ENCODE measurements at places on chromosomes 5 and 9. TPM values are rescaled to one million over a fixed set of nuclear protein-coding genes. Genes with fewer than 3 reads are reported as not detected.

GRCh38 chr5:28766565-28767158, 1728.3 kb upstream of the CDH9 start:
- H3K27ac ChIP-seq: no peak overlapping the region
- no peaks in the 10 kb centered on the region for H3K4me1 ChIP-seq
- DNase-seq: no peak

- no peak overlapping the region for H3K27ac ChIP-seq
- no peak overlapping the region for H3K4me3 ChIP-seq
- no peaks in the 10 kb centered on the region for H3K4me1 ChIP-seq
- DNase-seq: no peak
- no peaks in the 10 kb centered on the region for H3K27me3 ChIP-seq
- H3K36me3 ChIP-seq: peaks cover 52% of the 10 kb centered on the region
Observed at GRCh38 chr9:111559000-111559610, 34.1 kb downstream of the ZNF483 start.

DNA sequence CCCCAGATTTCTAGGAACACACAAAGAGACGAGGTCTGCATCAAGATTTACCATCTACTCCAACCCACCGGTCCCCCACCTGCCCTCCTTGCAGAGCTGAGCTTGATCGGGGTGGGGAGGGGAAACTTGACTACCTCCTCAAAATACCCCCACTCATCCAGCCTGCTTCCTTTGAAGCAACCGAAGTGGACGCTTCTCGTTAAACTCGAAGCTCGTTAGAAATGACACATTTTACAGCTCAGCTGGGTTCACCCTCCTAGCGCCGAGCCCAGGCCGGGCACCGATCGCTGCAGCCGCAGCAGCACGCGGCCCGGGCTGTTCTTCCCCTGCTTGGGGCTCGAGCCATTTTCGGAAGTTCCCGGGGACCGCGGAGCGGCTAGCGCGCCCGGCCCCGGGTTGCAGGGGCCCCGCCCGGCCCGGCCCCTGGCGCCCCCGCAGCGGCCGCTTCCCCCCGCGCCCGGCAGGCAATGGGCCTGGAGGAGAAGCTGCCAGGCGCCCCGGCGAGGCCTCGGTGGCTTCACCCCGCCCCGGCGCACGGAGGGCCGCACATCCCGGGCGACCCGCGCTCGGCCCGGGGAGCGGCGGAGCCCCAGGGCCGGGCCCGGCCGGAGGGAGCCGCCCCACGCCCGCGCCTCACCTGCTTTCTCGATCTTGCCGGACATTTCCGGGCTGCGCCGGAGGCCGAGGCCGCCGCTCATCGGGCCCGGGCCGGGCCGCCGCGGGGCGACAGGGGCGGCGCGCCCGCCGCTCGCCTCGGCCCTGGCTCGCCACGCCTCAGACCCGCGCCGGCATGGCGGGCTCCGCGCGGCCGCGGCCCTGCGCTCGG, 530 bp downstream of the RAPGEF1 start:
- H3K36me3 ChIP-seq: peaks cover 7% of the 10 kb centered on the region
- H3K4me3 ChIP-seq: peak overlapping the region; percentile 72
- H3K27ac ChIP-seq: peak overlapping the region; percentile 94
- DNase-seq: peak; percentile 41
- H3K4me1 ChIP-seq: peaks cover 66% of the 10 kb centered on the region
- no peaks in the 10 kb centered on the region for H3K27me3 ChIP-seq

DNA sequence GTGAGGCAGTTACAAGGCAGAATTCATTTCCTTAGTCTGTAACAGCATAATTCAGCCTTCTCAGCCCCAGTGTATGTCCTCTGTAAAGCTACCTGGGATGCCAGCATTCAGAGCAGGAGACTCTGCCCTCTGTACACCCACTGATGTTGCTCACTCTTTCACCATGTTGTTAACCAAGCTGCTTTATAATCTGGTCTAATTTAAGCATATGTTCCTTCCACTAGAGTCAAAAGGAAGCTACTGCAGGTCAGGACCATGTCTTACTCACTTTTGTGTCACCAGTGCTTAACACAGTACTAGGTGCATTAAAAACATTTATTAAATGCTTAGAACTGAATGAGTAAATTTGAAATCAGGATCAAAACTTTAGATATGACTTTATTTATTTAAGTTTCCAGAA, 185.6 kb downstream of the FBXL17 start:
- H3K4me1 ChIP-seq: peaks cover 7% of the 10 kb centered on the region
- H3K27me3 ChIP-seq: no peaks in the 10 kb centered on the region
- H3K4me3 ChIP-seq: no peak overlapping the region
- no peaks in the 10 kb centered on the region for H3K36me3 ChIP-seq
- DNase-seq: no peak

DNA sequence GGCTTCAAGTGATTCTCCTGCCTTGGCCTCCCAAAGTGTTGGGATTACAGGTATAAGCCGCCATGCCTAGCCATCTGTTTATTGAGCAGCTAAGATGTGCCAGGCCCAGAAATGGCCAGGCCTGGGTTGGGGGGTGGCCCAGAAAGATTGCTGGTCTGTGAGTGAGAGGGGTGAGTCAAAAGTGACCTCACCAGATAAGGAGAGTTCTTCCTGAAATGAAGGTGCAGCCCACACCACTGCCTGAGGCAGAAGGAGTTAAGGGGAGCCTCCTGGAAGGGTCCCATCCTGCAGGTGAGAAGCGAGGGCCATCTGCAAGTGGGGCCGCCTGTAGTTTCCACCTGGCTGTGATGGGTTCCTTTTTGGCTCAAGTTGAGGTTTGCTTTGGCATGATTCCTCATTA, 96.9 kb upstream of the KLF4 start:
- peaks cover 22% of the 10 kb centered on the region for H3K4me1 ChIP-seq
- no peak for DNase-seq
- no peaks in the 10 kb centered on the region for H3K27me3 ChIP-seq
- H3K36me3 ChIP-seq: no peaks in the 10 kb centered on the region
- peak overlapping the region; percentile 89 for H3K27ac ChIP-seq

- DNase-seq: no peak
- H3K4me3 ChIP-seq: no peak overlapping the region
- H3K4me1 ChIP-seq: no peaks in the 10 kb centered on the region
- H3K27me3 ChIP-seq: no peaks in the 10 kb centered on the region
- no peak overlapping the region for H3K27ac ChIP-seq
- H3K36me3 ChIP-seq: no peaks in the 10 kb centered on the region
Observed at GRCh38 chr5:79224286-79224984, 11.5 kb upstream of the JMY start.

- no peak overlapping the region for H3K27ac ChIP-seq
- H3K27me3 ChIP-seq: peaks cover 3% of the 10 kb centered on the region
- no peak for DNase-seq
- H3K36me3 ChIP-seq: no peaks in the 10 kb centered on the region
Observed at GRCh38 chr5:178301641-178302040, 69.0 kb upstream of the PHYKPL start.

- no peak for DNase-seq
- no peak overlapping the region for H3K4me3 ChIP-seq
- H3K4me1 ChIP-seq: no peaks in the 10 kb centered on the region
- H3K27ac ChIP-seq: no peak overlapping the region
- H3K27me3 ChIP-seq: no peaks in the 10 kb centered on the region
Observed at GRCh38 chr5:7705261-7705660, 145.7 kb downstream of the CFAP90 start.

DNA sequence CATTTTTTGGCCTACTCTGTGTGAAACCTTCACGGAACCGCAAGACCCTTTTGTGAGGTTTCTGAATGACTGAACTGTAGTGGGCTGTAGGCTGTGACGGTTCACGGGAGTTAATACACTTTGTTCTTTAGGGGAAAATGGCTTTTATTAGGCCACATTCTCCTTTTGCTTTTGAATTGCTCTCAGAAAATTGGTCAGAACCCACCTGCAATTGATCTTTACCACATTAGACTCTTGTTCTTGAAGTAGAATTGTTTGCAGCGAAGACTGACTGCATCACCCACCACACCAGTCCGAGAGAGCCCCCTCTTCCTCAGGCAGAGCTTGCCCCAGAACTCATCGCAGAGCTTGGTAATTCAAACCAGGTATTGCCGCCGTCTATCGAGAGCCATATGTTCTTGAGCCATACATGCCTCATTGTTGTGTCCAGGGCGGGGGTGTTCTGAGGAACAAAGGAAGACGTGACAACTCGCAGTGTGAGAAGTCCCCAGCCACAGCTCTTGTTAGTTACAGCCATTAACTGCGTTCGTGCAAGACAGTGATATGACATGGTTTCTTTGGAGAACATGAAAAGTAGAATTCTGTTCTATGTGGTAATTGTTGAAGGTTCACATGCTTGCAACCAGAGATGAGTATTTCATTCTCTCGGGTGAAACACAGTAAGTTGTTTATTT, 166.4 kb upstream of the OTULINL start:
- H3K36me3 ChIP-seq: peaks cover 78% of the 10 kb centered on the region
- H3K4me1 ChIP-seq: peaks cover 36% of the 10 kb centered on the region
- H3K27me3 ChIP-seq: no peaks in the 10 kb centered on the region
- no peak overlapping the region for H3K27ac ChIP-seq
- no peak for DNase-seq

DNA sequence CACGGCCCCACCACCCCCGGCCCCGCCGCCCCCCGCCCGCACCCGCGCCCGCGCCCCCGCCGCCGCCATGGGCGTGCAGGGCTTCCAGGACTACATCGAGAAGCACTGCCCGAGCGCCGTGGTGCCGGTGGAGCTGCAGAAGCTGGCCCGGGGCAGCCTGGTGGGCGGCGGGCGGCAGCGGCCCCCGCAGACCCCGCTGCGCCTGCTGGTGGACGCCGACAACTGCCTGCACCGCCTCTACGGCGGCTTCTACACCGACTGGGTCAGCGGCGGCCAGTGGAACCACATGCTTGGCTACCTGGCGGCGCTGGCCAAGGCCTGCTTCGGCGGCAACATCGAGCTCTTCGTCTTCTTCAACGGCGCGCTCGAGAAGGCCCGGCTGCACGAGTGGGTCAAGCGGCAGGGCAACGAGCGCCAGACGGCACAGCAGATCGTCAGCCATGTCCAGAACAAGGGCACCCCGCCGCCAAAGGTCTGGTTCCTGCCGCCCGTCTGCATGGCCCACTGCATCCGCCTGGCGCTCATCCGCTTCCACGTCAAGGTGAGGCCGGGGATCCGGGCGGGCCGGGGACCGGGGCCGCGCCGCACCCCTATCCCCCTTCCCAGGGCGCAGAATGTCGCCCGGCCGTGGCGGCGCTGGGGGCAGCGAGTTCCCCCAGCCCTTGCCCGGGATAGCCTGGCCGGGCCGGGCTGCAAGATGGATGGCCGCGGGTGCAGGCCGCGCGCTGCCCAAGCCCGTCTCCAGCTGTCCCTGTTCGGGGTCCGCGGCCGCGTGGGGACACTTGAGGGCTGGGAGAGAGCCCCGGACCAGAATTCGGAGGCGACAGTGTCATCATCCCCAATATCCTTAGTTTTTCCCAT, 594 bp downstream of the FAM120A start:
- H3K27ac ChIP-seq: peak overlapping the region; percentile 98
- DNase-seq: peak; percentile 55
- H3K27me3 ChIP-seq: no peaks in the 10 kb centered on the region
- H3K36me3 ChIP-seq: peaks cover 29% of the 10 kb centered on the region

- DNase-seq: no peak
- no peak overlapping the region for H3K4me3 ChIP-seq
- H3K27ac ChIP-seq: no peak overlapping the region
- H3K27me3 ChIP-seq: no peaks in the 10 kb centered on the region
- no peaks in the 10 kb centered on the region for H3K4me1 ChIP-seq
- no peaks in the 10 kb centered on the region for H3K36me3 ChIP-seq
Observed at GRCh38 chr5:89613222-89613956, 730.4 kb upstream of the MEF2C start.

DNA sequence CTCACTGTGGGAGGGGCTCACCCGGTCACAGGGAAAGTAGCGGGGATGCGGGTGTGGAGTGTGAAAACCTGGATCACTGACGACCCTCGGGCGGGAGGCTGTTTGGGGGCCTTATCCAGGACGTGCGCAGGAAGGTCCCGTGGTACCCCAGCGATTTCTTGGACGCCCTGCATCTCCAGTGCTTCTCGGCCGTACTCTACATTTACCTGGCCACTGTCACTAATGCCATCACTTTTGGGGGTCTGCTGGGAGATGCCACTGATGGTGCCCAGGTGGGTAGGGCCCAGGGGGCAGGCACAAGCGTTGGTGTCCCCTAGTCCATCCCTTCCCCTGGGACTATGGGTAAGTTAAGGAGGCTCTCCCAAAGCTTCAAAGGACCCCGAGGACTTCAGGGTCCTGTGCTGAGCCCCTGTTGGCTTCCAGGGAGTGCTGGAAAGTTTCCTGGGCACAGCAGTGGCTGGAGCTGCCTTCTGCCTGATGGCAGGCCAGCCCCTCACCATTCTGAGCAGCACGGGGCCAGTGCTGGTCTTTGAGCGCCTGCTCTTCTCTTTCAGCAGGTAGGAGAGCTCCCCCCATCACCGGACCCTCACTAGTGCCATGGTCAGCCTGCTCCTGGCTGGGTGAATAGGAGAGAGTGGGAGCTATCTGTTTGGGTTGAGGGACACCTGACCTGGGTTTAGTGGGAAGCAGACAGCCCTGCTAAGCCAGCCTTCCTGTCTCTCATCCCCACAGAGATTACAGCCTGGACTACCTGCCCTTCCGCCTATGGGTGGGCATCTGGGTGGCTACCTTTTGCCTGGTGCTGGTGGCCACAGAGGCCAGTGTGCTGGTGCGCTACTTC, 3.9 kb downstream of the SLC4A9 start:
- no peak overlapping the region for H3K27ac ChIP-seq
- peaks cover 8% of the 10 kb centered on the region for H3K4me1 ChIP-seq
- peak overlapping the region; percentile 54 for H3K4me3 ChIP-seq
- no peaks in the 10 kb centered on the region for H3K36me3 ChIP-seq
- H3K27me3 ChIP-seq: no peaks in the 10 kb centered on the region

- H3K4me1 ChIP-seq: peaks cover 14% of the 10 kb centered on the region
- no peak overlapping the region for H3K4me3 ChIP-seq
- H3K27ac ChIP-seq: no peak overlapping the region
- H3K27me3 ChIP-seq: no peaks in the 10 kb centered on the region
- H3K36me3 ChIP-seq: peaks cover 35% of the 10 kb centered on the region
Observed at GRCh38 chr9:120781236-120781635, 12.0 kb downstream of the FBXW2 start.

DNA sequence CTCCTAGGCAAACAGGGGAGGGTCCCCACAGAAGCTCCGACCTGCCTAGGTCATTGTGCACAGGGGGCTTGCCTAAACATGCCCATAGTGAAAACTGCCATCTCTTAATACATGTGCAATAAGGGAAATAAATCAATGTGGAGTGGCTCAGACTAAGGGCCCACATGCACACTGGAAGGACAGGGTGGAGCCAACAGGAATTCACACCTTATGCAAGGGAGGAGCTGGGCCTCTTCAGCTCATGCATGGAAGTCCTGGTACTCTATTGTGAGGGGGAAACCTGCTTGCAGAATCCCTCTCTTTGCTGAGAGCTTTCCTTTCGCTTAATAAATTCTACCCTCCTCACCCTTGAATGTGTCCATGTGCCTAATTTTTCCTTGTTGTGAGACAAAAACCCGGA, 815.8 kb downstream of the EFNA5 start:
- H3K36me3 ChIP-seq: no peaks in the 10 kb centered on the region
- H3K4me1 ChIP-seq: no peaks in the 10 kb centered on the region
- no peak for DNase-seq
- H3K27ac ChIP-seq: no peak overlapping the region

- H3K4me1 ChIP-seq: no peaks in the 10 kb centered on the region
- H3K27ac ChIP-seq: no peak overlapping the region
- H3K4me3 ChIP-seq: no peak overlapping the region
Observed at GRCh38 chr9:82353631-82354278, 365.2 kb downstream of the SPATA31D1 start.

C9orf153 gene
- 0.38 TPM for total RNA-seq

TTC16 gene
- 0.25 TPM for total RNA-seq

SPINK13 gene
- not detected for total RNA-seq

TXNDC8 gene
- not detected for total RNA-seq

TOR4A gene
- total RNA-seq: 16.3 TPM

DIRAS2 gene
- total RNA-seq: 0.30 TPM

SLC25A2 gene
- not detected for total RNA-seq

CSF1R gene
- 15.5 TPM for total RNA-seq
